ENCODE measurements at places on chromosomes 6 and 20. TPM values are rescaled to one million over a fixed set of nuclear protein-coding genes. Genes with fewer than 3 reads are reported as not detected.
A peak's percentile ranks its signal among the peaks of the same experiment; 100 is the strongest.

GRCh38 chr6:42315991-42316970 is 98.6 kb upstream of the MRPS10 start:
- no peaks in the 10 kb centered on the region for H3K27me3 ChIP-seq
- peak overlapping the region; percentile 80 for H3K27ac ChIP-seq
- no peak overlapping the region for H3K4me3 ChIP-seq

The RIN2 gene
- not detected for total RNA-seq

- H3K4me1 ChIP-seq, result no peaks in the 10 kb centered on the region
- H3K27me3 ChIP-seq, result no peaks in the 10 kb centered on the region
- H3K27ac ChIP-seq, result no peak overlapping the region
- no peak for DNase-seq
- H3K4me3 ChIP-seq, result no peak overlapping the region
- no peaks in the 10 kb centered on the region for H3K36me3 ChIP-seq
These were observed 343.2 kb downstream of the FRK start for GRCh38 chr6:115717472-115717871.

The TGM3 gene
- not detected for total RNA-seq

DNA sequence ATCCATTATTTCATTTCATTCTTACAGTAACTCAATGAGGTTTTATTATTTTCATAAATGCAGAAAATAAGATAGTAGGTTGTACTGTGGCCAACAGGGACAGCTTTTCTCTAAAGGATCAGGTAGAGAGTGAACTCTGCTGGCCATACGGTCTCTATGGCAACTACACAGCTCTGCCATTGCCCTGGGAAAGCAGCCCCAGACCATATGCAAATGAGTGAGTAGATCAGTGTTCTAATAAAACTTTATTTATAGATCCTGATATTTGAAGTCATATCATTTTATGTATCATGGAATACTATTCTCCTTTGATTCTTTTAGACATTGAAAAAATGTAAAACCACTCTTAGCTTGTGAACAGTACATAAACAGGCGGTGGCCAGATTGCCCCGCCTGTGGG is 192.5 kb upstream of the RREB1 start:
- H3K27ac ChIP-seq, result no peak overlapping the region
- no peak for DNase-seq
- H3K4me3 ChIP-seq, result no peak overlapping the region
- no peaks in the 10 kb centered on the region for H3K36me3 ChIP-seq
- peaks cover 17% of the 10 kb centered on the region for H3K4me1 ChIP-seq

The BANF2 gene
- total RNA-seq, result not detected

GRCh38 chr20:21272679-21273078 is 30.5 kb upstream of the XRN2 start:
- no peak overlapping the region for H3K27ac ChIP-seq
- H3K4me3 ChIP-seq, result no peak overlapping the region
- peaks cover 3% of the 10 kb centered on the region for H3K36me3 ChIP-seq
- DNase-seq, result no peak
- H3K4me1 ChIP-seq, result no peaks in the 10 kb centered on the region
- peaks cover 9% of the 10 kb centered on the region for H3K27me3 ChIP-seq

GRCh38 chr6:90293319-90293953 is 3.2 kb downstream of the BACH2 start:
- H3K27ac ChIP-seq, result peak overlapping the region; percentile 86
- H3K27me3 ChIP-seq, result peaks cover 2% of the 10 kb centered on the region
- DNase-seq, result no peak
- H3K4me3 ChIP-seq, result peak overlapping the region; percentile 79

DNA sequence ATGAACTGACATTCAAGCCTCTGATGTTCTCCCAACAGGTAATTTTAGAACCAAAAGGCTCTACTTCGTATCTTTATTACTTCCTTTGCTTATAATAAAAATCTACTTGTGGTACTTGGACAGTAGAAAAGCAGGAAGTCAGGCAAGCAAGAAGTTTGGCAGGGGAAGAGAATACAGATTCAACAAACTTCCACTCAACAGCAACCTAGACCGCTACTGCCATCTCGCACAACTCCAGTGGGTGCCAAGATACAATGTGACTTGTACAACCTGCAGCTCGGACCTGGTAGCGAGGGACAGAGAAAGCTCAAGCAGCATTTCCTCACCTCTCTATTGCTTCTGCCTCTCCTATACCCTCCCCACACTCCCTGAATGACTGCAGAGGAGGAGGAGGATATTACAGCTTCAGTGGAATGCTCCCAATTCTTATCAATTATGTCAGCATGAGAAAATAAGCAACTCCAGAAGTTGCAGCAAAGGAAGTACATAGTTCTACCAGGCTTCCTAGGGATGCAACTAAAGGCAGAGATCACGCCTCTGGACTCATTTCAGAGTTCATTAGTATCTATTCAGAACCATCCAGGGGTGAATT is 76.5 kb downstream of the MBOAT1 start:
- DNase-seq, result no peak
- peaks cover 7% of the 10 kb centered on the region for H3K36me3 ChIP-seq
- no peaks in the 10 kb centered on the region for H3K27me3 ChIP-seq
- H3K4me3 ChIP-seq, result no peak overlapping the region
- no peaks in the 10 kb centered on the region for H3K4me1 ChIP-seq
- H3K27ac ChIP-seq, result no peak overlapping the region

- peaks cover 6% of the 10 kb centered on the region for H3K4me1 ChIP-seq
- H3K4me3 ChIP-seq, result no peak overlapping the region
- no peak overlapping the region for H3K27ac ChIP-seq
These were observed 16.1 kb upstream of the RAB22A start for GRCh38 chr20:58293453-58293852.

GRCh38 chr6:161351858-161352257 is 78.0 kb upstream of the AGPAT4 start:
- H3K27ac ChIP-seq, result no peak overlapping the region
- H3K4me3 ChIP-seq, result no peak overlapping the region
- DNase-seq, result no peak
- H3K36me3 ChIP-seq, result no peaks in the 10 kb centered on the region

DNA sequence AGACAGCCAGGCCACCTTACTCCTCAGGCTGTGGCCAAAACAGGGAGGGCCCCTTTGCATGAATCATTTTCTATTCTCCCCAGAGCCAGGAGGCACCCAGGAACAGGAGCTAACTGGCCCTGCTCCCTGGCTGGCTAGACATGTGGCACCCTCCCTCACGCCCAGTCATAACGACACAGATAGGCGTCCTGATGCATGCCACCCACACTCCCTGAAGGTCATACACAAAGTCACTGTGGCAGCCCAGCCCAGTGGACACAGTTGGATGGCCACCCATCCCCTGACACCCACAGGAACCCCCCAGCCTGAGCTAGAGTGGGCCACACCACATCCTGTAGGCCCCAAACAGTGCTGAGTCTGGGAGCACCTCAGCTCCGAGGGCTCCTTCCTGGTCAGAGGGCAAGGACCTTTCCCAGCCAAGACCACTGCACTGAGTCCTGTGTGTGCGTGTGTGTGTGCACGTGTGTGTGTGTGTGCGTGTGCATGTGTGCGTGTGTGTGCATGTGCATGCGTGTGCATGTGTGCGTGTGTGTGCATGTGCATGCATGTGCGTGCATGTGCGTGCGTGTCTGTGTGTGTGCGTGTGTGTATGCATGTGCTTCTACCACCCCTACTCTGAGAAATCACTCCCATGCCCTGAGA is 21.6 kb downstream of the TFEB start:
- H3K4me3 ChIP-seq, result no peak overlapping the region
- peaks cover 23% of the 10 kb centered on the region for H3K4me1 ChIP-seq
- no peaks in the 10 kb centered on the region for H3K27me3 ChIP-seq
- no peak overlapping the region for H3K27ac ChIP-seq

DNA sequence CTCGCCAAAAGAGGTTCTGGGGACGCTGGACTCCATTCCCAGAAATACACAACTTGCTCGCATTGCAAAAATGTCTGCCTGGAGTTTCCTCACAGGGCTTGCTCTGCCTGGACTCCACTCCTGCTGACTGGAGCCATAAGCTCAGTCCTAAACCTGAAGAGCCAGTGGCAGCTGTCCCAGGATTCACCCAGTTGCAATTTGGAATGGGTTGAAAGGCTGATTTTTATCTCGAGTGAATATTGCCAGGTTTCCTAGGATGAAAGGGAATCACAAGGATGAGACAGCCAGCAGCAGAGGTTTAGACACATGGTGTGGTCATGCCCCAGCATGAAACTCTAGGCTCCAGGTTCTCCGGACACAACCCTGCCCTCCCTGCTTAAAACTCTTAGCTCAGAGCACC is 223.3 kb downstream of the BMP7 start:
- H3K4me3 ChIP-seq, result no peak overlapping the region
- H3K36me3 ChIP-seq, result no peaks in the 10 kb centered on the region
- no peaks in the 10 kb centered on the region for H3K4me1 ChIP-seq
- no peaks in the 10 kb centered on the region for H3K27me3 ChIP-seq
- DNase-seq, result no peak

The CFAP61 gene
- total RNA-seq, result not detected

- H3K27ac ChIP-seq, result no peak overlapping the region
- H3K36me3 ChIP-seq, result peaks cover 5% of the 10 kb centered on the region
- no peak for DNase-seq
These were observed 125.7 kb downstream of the ANKS1A start for GRCh38 chr6:35014786-35015185.

DNA sequence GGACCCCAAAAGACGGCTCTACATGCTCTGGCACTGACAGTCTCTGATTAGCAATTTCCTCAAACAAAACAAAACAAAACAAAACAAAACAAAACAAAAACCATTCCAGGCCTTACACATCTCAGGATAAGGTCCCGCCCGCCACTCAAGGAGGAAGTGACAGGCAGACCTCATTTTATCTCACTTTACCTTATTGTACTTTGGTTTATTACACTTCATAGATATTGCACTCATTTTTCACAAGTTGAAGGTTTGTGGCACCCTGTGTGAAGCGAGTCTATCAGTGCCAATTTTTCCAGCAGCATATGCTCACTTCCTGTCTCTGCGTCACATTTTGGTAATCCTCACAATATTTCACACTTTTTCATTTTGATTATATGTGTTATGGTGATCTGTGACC is 15.2 kb downstream of the ZBP1 start:
- H3K4me3 ChIP-seq, result no peak overlapping the region
- H3K36me3 ChIP-seq, result peaks cover 3% of the 10 kb centered on the region
- H3K27ac ChIP-seq, result peak overlapping the region; percentile 50
- no peaks in the 10 kb centered on the region for H3K27me3 ChIP-seq
- no peak for DNase-seq

DNA sequence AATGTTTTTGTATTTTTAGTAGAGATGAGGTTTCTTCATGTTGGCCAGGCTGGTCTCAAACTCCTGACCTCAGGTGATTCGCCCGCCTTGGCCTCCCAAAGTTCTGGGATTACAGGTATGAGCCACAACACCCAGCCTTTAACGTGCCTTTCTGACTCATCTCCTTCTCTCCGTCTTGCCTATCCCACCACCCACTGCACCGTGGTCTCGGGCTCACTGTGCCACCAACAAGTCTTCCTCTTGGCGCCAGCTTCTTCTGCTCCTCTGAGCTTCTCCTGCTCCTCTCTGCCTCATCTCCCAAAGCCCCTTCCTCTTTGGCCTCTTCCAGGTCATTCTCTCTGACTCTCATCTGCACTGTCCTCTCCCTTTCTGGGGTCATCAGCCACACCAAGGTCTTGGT is 41.0 kb downstream of the TMEM242 start:
- no peaks in the 10 kb centered on the region for H3K36me3 ChIP-seq
- H3K4me3 ChIP-seq, result no peak overlapping the region
- peaks cover 4% of the 10 kb centered on the region for H3K4me1 ChIP-seq
- no peaks in the 10 kb centered on the region for H3K27me3 ChIP-seq
- no peak overlapping the region for H3K27ac ChIP-seq
- DNase-seq, result peak; percentile 35

- peaks cover 3% of the 10 kb centered on the region for H3K4me1 ChIP-seq
- H3K27ac ChIP-seq, result no peak overlapping the region
- H3K36me3 ChIP-seq, result no peaks in the 10 kb centered on the region
- DNase-seq, result no peak
- H3K27me3 ChIP-seq, result peaks cover 15% of the 10 kb centered on the region
- H3K4me3 ChIP-seq, result no peak overlapping the region
These were observed 45.8 kb downstream of the ANKRD60 start for GRCh38 chr20:58182521-58183140.

GRCh38 chr20:37282556-37282955 is 6.9 kb upstream of the MANBAL start:
- peaks cover 2% of the 10 kb centered on the region for H3K27me3 ChIP-seq
- H3K27ac ChIP-seq, result no peak overlapping the region
- H3K4me3 ChIP-seq, result no peak overlapping the region
- H3K36me3 ChIP-seq, result no peaks in the 10 kb centered on the region

The LY6G6C gene
- total RNA-seq, result not detected

The C20orf141 gene
- not detected for total RNA-seq

DNA sequence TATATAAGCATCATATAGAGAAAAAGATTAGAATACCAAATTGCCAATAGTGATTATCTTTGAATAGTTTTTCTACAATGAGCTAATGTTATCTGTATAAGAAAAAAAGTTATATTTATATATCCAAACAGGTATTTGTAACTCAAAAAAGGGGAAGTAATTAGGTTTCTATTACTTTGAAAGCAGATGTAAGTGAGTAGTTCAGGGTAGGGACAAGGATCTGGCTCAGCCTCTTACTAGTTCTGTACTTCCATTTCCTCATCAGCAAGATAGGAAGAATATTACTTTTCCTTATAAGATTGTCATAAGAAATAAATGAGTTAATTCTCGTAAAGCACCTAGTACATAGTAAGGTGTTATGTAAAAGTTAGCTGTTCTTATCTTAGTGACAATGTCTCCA is 32.2 kb downstream of the AHI1 start:
- H3K27me3 ChIP-seq, result no peaks in the 10 kb centered on the region
- no peak overlapping the region for H3K27ac ChIP-seq
- H3K4me3 ChIP-seq, result no peak overlapping the region
- H3K36me3 ChIP-seq, result peaks cover 17% of the 10 kb centered on the region
- H3K4me1 ChIP-seq, result peaks cover 4% of the 10 kb centered on the region
- no peak for DNase-seq

DNA sequence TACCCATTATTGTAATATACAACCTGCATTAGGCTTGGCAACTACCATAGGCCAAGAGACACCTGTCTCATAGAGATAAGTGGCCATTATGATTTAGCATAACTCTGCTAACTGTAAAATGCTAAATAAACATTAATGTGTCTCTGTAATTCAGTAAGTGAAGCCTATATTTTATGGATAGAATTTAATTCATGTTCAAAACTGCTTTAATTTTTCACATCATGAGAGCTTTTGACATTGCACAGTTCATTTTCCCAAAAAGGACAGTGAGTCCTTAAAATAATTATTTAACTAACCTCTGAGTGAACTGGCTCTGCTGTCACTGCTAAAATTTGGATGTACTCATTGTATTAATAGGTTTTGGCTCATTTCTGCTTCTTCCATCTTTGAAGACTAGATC is 41.4 kb upstream of the TMX4 start:
- DNase-seq, result no peak
- H3K36me3 ChIP-seq, result no peaks in the 10 kb centered on the region
- H3K27ac ChIP-seq, result no peak overlapping the region
- no peak overlapping the region for H3K4me3 ChIP-seq
- no peaks in the 10 kb centered on the region for H3K4me1 ChIP-seq

GRCh38 chr20:23139524-23139923 is 53.4 kb upstream of the CD93 start:
- peaks cover 18% of the 10 kb centered on the region for H3K4me1 ChIP-seq
- H3K27me3 ChIP-seq, result no peaks in the 10 kb centered on the region
- no peak overlapping the region for H3K27ac ChIP-seq
- H3K36me3 ChIP-seq, result no peaks in the 10 kb centered on the region
- no peak overlapping the region for H3K4me3 ChIP-seq

GRCh38 chr6:150694889-150695288 is 95.2 kb downstream of the PLEKHG1 start:
- H3K36me3 ChIP-seq, result no peaks in the 10 kb centered on the region
- H3K4me3 ChIP-seq, result no peak overlapping the region
- H3K27ac ChIP-seq, result no peak overlapping the region
- no peak for DNase-seq

All from activated CD4-positive, alpha-beta memory T cell treated with anti-CD3 and anti-CD28 coated beads for 36 hours (primary cell).